ENCODE measurements at places on chromosomes 12 and 14.

DNA sequence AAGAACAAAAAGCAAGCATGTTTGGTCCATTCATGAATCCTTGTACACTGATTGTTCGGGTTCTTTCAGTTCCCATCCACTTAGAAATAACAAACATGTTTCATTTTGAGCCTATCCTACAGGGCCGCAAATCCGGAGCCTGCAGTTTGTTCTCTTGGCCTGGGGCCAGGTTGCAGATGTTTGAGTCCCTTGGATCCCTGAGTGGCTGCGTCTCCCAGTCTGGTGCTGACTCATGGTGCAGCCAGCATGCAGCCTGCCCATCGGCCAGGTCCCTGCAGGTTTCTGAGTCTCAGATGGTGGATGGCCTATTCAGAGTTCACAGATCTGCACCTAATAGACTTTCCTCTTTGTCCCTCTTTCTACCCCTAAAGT, 1.9 kb upstream of the DYNC1H1 start:
- peak; percentile 97 for DNase-seq

GRCh38 chr12:121781998-121782979, 11.2 kb downstream of the RHOF start:
- DNase-seq = peak; percentile 59

DNA sequence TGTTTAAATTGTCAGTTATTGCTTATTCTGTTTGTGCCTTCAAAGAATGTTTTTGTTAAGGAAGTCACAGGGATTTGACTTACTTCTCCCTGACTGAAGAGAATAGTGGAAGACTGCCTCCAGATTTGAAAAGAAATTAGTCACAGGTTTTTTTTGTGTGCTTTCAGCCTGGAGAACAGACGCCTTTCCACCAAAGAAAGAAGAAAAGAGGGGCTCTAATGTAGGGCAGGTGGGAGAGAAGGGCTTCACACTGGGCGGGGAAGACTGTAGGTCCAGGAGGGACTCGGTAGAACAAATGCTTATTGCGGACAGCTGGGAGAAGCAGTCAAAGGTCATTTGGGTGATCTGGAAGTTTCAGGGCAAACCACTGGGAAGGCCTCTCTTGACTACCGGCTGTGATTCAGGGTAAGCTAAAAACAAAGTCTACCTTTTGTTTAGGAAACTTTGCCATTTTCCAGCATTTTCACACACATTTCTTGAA, 76.8 kb downstream of the SAMD4A start:
- DNase-seq = no peak

DNA sequence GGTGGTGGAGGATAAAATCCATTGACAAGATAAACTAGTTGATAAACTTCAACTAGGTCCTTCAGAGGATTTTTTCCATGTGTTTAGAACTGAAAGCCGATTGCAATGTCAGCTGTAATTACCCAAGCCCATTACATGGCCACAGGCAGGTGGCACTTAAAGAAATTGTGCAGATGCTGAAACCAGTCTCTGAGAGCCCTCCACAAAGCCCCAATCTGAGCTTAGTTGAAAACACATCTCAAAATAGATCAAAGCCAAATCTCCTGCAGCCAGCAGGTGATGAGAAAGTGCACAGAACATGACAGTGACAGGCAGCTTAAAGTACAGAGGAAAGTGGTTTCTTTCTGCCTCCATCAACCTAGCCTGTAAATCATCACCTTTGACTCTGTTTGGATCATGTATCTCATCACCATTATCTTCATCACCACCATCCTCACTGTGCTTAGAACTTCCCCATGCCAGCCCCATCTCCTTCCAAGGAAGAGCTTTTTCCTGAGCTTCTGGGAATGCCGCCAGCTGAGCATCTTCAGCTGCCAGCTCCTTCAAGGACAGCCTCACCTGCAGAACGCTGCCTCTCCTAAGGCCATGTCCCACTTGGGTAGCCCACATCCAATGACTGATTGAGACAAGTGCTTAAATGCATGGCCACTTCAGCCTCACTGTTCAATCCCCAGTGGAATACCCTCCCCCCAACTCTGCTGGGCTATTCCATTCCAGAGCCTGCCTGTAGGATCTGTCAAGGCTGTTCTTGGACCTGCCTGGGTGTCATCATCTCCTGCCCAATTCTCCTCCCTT, 219.5 kb upstream of the TMEM132C start:
- no peak for DNase-seq

DNA sequence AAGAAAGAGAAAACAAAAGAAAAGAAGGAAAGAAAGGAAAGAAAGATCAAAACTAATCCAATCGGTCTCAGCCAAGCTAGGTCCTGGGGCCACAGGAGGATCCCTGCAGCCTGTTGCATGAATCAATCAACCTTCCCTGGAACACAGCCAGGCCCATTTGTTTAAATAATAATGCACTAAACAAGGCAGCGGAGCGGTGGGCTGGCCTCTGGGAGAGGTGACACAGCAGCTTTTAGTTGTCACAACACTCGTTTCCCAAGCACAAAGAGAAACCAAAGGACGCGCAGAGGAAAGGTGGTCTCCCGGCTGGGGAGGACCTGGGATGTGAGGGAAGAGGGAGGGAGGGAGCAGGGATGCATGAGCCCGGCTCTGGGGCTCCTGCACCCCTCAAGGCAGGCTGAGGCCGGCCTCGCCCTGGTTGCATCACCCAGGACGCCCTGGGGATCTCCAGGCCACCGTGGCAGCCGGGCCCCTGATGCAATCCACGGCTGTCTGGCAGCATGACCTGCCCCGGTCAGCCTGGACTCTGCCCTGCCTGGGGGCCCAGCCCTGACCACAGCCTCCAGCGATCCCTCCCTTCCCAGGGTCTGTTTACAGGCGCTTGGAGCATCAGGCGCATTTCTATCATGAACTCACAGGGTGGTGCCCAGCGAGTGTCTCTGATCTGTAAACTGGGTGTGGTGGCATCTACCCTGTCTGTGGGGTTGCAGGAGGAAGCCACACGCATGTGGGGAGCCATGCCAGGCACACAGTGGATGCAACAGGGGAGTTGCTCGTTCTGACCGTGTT, 32.5 kb downstream of the MMP17 start:
- peak; percentile 77 for DNase-seq

GRCh38 chr14:44759277-44759676, 202.5 kb downstream of the KLHL28 start:
- no peak for DNase-seq

- DNase-seq = no peak
Measured at GRCh38 chr12:34400986-34401658, 378.8 kb downstream of the ALG10 start.

DNA sequence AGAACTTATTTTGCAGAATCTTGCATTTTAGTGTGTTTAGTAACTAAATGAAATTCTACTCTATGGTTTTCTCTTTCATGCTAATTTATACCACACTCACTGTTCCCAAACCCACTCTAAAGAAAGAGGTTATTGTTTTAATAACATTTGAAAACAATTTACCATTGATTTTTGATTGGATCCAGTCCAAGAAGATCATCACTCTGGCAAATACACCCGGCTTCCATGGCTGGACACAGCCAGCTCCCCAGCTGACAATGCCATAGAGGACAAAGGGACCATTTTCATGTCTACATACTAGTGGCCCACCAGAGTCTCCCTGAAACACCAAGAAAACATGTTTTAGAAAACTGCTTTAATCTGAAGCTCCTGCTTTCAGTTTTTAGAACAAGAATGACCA, 42.4 kb downstream of the OVCH1 start:
- DNase-seq = no peak

- DNase-seq = no peak
Measured at GRCh38 chr14:61557262-61557661, 138.1 kb upstream of the HIF1A start.

GRCh38 chr12:7605900-7606465, 59.7 kb downstream of the APOBEC1 start:
- no peak for DNase-seq

DNA sequence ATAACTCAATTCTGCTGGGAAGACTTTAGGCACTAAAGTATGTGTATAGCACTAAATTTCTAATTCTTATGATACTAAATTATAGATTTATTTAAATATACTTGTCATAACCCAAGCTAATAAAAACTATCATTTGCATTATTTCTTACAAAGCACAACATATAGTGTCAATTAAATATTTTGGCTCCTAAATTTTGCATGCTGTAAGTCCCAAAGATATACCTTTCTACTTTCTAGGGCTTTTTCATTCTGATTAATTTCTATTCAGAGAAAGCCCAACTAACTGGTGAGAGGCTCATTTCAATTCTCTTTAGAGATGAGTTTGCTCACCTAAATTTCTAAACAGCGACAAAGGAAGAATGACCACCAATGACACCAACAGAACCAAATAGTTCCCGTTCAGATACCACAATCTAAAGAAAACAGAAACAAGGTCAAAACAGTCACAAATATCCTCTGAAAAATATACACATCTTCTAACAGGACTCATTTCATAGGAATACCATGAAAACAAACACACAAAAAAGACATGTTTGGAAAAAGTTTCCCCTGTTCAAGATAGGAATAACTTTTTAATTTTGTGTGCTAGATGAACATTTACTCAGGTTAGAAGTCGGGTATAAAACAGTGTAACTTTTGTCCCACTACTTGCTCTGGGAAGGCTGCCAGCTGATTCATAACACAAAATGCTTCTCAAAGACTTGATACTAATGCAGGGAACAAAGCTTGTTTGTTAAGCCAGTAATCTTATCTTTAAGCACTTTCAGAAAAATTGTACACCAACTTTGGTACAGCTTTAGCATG, 7.6 kb downstream of the SLC38A2 start:
- DNase-seq = peak; percentile 87

DNA sequence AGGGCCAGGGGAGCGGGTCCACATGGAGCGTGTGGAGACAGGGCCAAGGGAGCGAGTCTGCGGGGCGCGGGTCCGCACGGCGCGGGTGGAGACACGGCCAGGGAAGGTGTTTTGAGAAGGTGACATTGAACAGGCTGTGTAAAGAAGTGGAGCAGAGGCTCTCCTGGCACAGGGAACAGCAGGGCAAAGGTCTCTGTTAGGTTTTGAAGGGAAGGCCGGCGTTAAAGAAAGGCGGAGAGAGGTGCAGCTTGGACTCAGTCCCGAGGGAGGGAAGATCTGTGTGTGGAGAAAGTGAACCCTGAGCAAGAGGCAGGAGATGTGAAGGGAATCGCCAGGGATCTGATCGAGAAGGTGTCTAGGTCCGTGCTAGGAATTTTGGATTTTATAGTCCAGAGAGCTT, 1.8 kb downstream of the PXMP2 start:
- no peak for DNase-seq

- no peak for DNase-seq
Measured at GRCh38 chr12:47783821-47784819, 11.1 kb downstream of the SLC48A1 start.

- DNase-seq = no peak
Measured at GRCh38 chr12:115911360-115911759, 366.1 kb downstream of the MED13L start.

GRCh38 chr12:55067701-55068100, 47.9 kb downstream of the NEUROD4 start:
- no peak for DNase-seq

- no peak for DNase-seq
Measured at GRCh38 chr12:175759-176158, 38.2 kb downstream of the SLC6A12 start.

DNA sequence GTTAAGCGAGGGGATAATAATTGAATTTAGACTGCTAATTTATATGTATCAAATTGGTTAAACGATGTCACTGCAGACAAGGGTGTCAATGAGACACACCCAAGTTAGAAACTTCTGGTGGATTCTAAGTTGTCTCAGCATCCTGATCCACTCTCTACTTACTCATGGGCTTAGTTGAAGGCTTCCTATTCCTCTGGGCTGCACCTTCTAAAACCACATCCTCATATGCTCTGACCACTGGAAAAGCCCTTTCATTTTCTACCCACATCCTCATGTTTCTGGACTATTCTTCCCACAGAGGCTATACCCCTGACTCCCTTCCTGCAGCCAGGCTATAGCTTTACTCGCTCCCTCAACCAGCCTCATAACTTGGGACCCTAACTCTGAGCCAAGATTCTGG, 493.8 kb downstream of the VRK1 start:
- no peak for DNase-seq

GRCh38 chr12:32671930-32672780, 6.9 kb upstream of the DNM1L start:
- DNase-seq = peak; percentile 90

DNA sequence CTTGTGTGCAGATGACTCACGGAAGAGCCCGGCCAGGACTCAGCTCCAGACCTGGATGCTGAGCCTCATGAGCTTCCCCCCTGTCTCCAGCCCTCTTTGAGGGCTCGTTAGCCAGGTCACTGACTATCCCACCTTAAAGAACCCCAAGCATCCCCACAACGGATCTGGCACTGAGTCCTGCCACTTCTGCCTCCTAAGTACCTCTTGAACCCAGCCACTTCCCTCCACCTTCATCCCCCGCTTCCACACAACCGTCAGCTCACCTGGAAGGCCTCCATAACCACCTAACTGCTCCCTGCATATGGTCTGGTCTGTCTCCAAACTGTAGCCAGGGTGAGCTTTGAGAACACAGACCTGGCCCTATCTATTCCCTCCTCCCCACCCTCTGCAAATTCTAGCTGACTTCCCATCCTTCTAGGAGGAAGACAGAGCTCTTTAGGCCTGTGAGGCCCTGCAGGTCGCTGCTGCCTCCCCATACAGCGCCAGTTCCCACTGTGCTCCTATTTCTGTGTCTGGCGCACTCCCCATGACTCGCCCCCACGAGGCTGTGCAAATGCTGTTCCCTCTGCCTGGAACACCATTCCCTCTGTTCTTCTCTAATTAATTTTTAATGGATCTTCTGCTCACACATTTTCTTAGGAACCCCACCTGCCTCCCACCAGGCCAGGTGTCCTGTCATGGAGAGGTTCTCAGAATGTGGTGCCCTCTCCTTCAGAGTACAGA, 2.9 kb upstream of the HSP90AA1 start:
- no peak for DNase-seq

DNA sequence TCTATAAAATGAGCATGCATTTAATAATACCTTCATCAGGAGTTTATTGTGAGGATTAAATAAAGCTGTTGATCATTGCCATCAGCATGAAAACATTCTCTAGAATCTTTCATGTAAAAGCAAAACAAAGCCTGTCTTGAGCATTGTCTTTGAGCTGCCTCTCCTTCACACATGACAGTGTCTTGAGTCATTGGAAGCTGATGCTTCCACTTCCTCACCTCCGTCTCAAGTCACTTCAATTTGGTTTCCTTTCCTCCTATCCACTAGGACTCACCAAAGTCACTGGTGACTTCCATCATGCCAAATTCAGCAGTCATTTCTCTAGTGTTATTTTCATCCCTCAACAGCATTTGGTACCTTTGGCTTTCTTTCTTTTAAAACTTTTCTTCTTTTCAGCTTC, 31.6 kb upstream of the MYBPC1 start:
- DNase-seq = no peak

GRCh38 chr12:122614839-122615238, 87.8 kb downstream of the KNTC1 start:
- no peak for DNase-seq

GRCh38 chr12:108399514-108399913, 60.4 kb upstream of the CMKLR1 start:
- DNase-seq = no peak

GRCh38 chr12:5716976-5717375, 228.1 kb downstream of the ANO2 start:
- no peak for DNase-seq

GRCh38 chr12:42853370-42854140, 264.0 kb upstream of the PRICKLE1 start:
- DNase-seq = peak; percentile 10

GRCh38 chr14:52422650-52423356, 108.7 kb downstream of the PTGER2 start:
- peak; percentile 12 for DNase-seq

- peak; percentile 38 for DNase-seq
Measured at GRCh38 chr14:74400031-74400685, 25.9 kb downstream of the SYNDIG1L start.

All from choroid plexus epithelial cell (primary cell).